ENCODE measurements at places on chromosomes 4 and X.
A peak's percentile ranks its signal among the peaks of the same experiment; 100 is the strongest.

DNA sequence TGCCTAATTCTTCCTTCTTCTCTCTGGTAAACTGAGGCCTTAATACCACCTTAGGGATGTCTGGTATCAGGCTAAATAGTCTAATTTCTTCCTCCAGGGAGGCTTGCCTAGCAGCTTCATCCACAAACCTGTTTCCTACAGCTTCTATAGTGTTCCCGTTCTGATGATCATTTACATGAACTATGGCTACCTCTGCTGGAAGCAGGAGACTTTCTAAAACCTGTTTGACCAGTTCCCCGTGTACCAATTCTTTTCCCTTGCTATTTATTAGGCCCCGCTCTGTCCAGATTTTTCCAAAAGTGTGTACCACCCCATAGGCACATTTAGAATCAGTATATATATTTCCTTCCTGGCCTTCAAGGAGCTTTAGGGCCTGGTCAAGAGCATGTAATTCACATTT lies 5.8 kb upstream of the USP38 start:
- DNase-seq = no peak

DNA sequence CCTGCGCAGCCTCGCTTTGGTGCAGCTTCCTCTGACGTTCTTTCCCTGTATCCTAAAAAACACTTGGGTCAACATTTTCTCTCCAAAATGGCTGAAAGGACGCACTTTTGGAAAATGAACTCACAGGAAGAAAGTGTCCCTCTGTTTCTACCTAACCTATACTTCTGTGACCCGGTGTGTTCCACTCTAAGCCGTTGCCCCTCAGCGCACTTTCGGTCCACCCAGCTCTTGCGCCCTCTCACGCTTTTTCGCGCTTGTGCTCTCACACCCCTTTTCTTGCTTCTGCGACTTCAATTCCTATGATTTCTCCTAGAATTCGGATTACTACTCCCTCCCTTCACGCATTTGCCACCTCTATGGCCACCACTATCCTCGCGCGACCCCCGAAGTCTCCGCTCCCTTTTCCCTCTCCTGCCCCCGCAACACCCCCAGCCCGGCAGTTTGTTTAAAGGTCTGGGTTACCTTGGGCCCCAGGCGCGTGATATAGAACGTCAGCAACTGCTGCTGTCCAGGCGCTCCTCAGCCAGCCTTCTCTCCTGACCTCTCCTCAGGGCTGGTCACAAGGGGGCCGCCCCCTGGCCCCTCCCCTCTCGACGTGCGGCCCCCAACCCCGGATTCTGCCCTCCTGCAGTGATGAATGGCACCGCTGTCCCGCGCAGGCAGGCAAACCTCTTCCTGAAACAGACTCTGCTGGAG lies at the start of gene USP51:
USP51 (minus strand) TSS at position 535 of the 696 bp plus-strand sequence. CDS start 909 bp downstream, outside the sequence.
- no peak for DNase-seq

GRCh38 chr4:123167931-123168330 lies 228.7 kb upstream of the SPRY1 start:
- DNase-seq = no peak

DNA sequence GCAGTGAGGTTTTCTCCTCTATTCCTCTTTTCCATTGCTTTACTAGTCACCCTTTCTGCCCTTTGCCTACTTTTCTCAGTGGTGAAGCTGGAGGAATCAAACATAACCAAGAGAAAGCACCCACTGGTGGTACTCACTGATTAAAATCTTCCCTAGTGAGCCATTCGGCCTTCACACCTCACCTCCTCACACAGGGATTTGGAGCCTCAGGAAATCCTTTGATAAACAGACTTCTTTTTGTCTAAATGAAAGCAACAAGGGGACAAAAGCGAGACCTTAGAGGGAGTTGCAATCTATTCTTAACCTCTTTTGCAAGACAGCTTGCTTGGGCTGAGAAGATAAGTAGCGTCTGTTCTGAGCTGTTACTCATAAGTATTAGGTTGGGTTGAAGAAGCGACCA lies 572.6 kb downstream of the ZNF674 start:
- no peak for DNase-seq

DNA sequence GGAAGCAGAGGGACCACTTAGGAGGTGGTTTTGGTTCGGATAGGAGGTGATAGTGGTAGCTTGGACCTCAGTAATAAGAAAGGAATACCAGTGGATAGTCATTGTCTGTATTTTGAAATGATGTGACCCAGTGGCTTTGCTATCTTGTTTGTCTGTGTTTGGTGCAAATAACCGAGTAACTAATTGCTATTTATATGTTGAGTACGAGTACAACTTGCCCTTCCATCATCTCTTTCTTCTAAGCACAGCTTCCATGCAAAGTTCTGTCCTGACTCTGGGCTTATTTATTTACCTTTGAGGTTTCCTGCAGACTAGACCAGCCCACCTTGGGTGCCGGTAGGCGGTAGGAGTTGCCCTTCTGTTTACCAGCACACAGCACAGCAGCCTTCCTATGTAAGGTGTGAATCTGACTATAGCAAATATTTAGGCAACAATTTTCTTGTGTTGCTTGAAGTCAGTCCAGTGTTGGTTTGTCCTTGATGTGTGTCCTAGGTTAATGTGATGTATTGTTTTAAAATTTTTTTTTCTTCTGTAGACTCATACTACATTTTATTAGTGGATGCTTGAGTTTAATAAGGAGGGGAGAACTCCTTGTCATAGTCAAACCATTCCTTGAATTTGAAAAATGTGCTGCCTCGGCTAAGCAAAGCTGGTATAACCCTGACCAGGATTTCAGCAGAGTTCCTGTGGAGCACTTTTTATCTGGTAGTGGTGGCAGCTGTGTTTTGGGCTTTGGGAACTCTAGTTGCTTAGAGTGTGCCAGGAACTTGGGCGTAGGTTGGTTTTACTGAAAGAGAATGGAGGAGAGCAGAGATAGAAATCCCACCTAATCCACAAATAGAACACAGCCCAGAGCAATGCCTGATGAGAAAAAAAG lies 21.9 kb downstream of the PTTG2 start:
- DNase-seq = no peak

GRCh38 chrX:11351375-11352295 lies 58.4 kb downstream of the AMELX start:
- no peak for DNase-seq

- no peak for DNase-seq
Measured at GRCh38 chr4:53195815-53196661, 169.8 kb downstream of the SCFD2 start.

GRCh38 chrX:11431786-11432185 lies 138.6 kb downstream of the AMELX start:
- DNase-seq = no peak

DNA sequence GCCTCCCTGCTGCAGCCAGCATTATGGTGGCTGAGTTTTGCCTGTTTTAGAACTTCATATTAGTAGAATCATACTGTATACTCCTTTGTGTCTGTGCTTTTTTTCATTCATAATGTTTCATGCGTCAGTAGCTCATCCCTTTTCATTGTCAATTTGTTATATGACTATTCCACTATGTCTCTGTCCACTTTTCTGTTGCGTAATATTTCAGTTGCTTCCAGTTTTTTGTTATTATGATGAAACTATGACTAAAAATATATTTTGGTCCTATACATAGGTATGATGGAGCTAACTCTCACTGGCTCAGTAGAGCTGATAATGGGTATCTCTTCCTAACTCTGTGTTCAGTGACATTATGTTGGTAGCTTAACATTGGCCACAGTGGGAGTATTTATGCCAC lies 48.3 kb downstream of the DMP1 start:
- no peak for DNase-seq

- no peak for DNase-seq
Measured at GRCh38 chr4:133866328-133866699, 335.3 kb downstream of the PABPC4L start.

DNA sequence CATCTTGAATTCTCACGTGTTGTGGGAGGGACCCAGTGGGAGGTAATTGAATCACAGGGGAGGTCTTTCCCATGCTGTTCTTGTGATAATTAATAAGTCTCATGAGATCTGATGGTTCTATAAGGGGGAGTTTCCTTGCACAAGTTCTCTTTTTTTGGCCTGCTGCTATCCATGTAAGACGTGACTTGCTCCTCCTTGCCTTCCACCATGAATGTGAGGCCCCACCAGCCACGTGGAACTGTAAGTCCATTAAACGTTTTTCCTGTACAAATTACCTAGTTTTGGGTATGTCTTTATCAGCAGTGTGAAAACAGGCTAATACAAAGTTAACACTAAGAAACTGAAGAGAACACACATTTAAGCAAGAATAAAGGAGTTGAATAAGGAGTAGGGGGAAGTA lies 16.0 kb downstream of the TBCK start:
- no peak for DNase-seq

DNA sequence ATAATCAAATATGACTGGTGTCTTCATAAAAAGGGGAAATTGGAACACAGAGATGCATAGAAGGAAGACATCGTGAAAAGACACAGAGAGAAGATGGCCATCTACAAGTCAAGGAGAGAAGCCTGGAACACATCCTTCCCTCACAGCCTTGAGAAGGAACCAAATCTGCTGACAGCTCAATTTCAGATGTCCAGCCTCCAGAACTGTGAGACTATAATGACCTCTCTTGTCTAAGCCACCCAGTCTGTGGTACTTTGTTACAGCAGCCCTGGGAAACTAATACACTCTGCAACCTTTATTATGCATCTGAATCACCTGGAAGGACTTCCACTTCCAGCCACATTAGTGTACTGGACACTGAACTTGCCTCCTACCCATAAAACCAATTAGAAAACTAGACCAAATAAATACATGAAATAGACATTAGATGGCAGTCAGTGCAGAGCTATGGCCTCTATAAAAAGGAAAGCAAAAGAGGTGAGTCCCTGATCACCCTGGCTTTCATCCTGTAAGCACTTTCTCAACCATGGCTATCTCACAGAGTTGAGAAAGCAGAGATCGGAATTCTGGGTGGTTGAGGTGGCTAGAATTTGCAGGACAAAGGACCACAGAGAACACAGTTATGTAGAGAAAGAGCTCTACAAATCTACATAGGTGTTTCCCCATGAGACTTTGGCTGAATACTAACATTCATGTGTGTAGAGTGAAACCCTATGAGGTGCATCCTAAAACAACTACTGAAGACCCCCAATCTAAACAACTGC lies 25.7 kb downstream of the GAB3 start:
- DNase-seq = no peak

DNA sequence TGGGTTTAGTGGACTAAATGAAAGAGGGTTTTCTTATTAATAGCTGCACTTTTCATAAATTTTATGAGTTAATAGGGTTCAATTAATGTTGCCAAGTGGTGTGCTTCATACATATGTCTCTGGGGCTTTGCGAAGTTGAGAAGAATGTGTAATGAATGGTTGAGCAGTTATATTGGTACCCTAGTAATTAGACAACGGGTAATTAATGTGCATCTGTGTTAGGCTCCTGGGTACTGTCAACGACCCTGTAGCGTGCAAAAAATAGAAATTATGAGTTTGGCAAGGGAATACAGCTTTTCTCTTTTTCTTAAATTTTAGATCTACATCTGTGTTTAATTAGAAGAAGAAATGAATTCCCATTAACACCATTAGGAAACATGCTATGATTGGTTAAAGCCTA lies 1027.7 kb downstream of the ARAP2 start:
- no peak for DNase-seq

DNA sequence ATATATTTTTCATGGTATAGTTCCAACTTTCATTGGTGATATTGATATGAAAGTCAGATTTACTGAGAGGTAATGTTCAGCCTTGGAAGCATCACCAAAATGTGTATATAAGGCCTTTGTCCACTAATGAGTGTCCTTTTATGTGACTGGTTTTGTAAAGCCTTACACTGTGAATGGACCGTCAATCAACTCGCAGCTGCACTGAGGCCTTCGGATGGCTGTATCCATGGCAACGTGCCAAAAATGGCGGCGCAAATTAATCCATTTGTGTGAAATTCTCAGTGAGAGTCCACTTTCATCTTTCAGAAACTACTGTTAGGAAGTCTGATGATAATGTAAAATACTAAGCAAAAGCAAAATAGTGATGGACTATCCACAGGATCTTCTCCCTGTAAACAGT lies 131.7 kb downstream of the SPCS3 start:
- DNase-seq = peak; percentile 3
